ENCODE measurements at places on chromosomes 11 and 22. TPM values are rescaled to one million over a fixed set of nuclear protein-coding genes. Genes with fewer than 3 reads are reported as not detected.

GTSE1 gene
- total RNA-seq: not detected

OR5B2 gene
- not detected for total RNA-seq

KCNJ1 gene
- total RNA-seq: not detected

DNA sequence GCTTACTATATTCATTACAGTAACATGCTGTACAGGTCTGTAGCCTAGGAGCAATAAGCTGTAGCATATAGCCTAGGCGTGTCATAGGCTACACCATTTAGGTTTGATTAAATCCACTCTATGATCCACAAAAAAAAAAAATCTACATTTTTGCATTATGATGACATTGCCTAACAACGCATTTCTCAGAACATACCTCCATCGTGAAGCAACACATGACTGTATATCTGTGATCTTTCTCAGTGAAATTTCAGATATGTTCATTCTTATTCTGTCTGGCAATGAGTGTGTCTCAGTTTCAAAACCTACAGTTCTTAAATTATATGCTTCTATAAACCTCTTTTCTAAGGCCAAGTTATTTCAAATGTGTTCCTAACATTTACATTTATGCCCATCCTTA lies 140.3 kb downstream of the CADM1 start:
- DNase-seq: no peak

GRCh38 chr11:94694309-94695060 lies 73.7 kb upstream of the AMOTL1 start:
- no peak for DNase-seq

- DNase-seq: no peak
These were observed 94.3 kb downstream of the FEZ1 start for GRCh38 chr11:125401746-125402145.

DNA sequence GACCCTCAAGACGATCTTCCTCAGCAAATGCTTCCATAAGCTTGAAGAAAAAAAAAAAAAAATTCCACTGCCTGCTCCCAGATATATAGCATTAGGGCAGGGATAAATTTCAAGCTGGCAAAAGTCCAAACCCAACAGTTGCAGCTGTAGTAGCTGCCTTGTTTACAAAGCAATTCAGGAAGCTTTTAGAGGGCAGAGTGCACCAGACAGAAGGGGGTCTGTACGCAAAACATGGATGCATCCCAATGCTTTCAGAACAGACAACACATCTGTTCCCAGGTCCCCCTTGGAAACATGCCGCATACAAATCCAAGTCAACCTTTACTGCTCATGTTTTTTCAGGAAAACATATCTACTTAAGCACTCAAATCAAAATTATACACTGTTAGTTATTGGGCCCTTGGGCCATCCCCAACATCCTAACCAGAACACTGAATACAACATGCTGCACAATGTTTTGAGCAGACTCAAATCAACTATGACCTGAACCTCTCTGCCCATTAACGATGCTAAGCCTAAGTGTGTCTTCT lies 94.5 kb downstream of the CADM1 start:
- DNase-seq: no peak

DNA sequence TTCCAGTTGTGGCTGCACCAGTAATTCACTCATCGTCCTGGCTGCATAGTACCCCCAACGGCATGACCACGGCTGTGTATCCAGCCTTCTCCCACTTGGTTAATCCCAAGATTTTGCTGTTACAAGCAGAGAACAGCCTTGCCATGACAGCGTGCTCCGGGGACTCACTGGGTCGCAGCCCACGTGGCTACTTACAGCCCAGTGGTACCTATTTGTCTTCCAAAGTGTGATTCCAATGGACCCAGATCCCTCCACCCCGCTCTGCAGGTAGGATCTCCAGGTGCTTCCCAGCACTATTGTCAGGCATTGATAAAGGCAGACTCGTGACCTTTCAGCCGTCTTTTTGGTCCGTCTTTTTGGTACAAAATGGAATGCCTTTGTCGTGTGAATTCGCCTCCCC lies 119.0 kb upstream of the FGF3 start:
- peak; percentile 27 for DNase-seq
